ENCODE measurements at places on chromosomes 7 and 10.

- no peak overlapping the region for H3K4me3 ChIP-seq
- H3K27me3 ChIP-seq: peaks cover 19% of the 10 kb centered on the region
- no peak overlapping the region for H3K27ac ChIP-seq
Measured at GRCh38 chr7:64180989-64181388, 26.0 kb upstream of the ZNF735 start.

- no peak overlapping the region for H3K4me3 ChIP-seq
- no peak overlapping the region for H3K27ac ChIP-seq
- no peak for DNase-seq
- no peaks in the 10 kb centered on the region for H3K36me3 ChIP-seq
- H3K27me3 ChIP-seq: no peaks in the 10 kb centered on the region
Measured at GRCh38 chr7:117698018-117698417, 175.2 kb downstream of the CTTNBP2 start.

GRCh38 chr7:43220250-43220649 is 107.8 kb downstream of the HECW1 start:
- H3K27ac ChIP-seq: no peak overlapping the region
- no peak for DNase-seq
- no peaks in the 10 kb centered on the region for H3K4me1 ChIP-seq
- H3K4me3 ChIP-seq: no peak overlapping the region

- no peaks in the 10 kb centered on the region for H3K4me1 ChIP-seq
- peaks cover 50% of the 10 kb centered on the region for H3K27me3 ChIP-seq
- no peaks in the 10 kb centered on the region for H3K36me3 ChIP-seq
- no peak overlapping the region for H3K27ac ChIP-seq
- DNase-seq: no peak
Measured at GRCh38 chr7:1586126-1586826, 16.4 kb upstream of the PSMG3 start.

- no peaks in the 10 kb centered on the region for H3K36me3 ChIP-seq
- H3K27me3 ChIP-seq: no peaks in the 10 kb centered on the region
- DNase-seq: no peak
- H3K4me3 ChIP-seq: no peak overlapping the region
Measured at GRCh38 chr10:112784022-112784461, 166.0 kb upstream of the TCF7L2 start.

GRCh38 chr7:16648551-16648950 is 2.6 kb downstream of the BZW2 start:
- peaks cover 66% of the 10 kb centered on the region for H3K4me1 ChIP-seq
- H3K27me3 ChIP-seq: no peaks in the 10 kb centered on the region
- no peaks in the 10 kb centered on the region for H3K36me3 ChIP-seq
- DNase-seq: no peak

Data from suprapubic skin (tissue), 4 donors.